ENCODE measurements at places on chromosomes 1 and 21. TPM values are rescaled to one million over a fixed set of nuclear protein-coding genes. Genes with fewer than 3 reads are reported as not detected.
A peak's percentile ranks its signal among the peaks of the same experiment; 100 is the strongest.

The PADI2 gene
- 9.2 TPM for total RNA-seq

DNA sequence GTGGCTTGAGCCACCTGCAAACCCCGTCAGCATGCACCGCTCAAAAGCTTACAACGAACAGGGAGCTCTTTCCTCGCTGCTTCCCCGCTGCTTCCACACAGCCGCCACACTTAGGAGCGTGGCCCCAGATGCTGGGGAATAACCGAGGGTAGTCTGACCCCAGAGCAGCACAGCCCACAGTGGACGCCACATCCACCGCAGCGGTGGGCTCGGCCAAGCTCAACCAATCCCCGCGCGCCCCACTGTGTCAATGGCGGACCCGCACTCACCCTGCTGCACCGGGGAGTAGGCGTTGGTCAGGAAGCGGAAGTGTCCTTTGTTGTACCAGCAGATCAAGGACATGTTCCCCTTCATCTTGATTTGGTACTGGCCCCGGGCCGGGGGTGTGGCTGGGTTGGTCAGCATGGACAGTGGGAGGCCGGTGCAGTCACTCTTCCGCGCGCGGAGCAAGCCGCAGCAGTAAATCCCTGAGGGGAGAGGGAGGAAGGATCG is 93.5 kb downstream of the PGBD5 start:
- DNase-seq = no peak

DNA sequence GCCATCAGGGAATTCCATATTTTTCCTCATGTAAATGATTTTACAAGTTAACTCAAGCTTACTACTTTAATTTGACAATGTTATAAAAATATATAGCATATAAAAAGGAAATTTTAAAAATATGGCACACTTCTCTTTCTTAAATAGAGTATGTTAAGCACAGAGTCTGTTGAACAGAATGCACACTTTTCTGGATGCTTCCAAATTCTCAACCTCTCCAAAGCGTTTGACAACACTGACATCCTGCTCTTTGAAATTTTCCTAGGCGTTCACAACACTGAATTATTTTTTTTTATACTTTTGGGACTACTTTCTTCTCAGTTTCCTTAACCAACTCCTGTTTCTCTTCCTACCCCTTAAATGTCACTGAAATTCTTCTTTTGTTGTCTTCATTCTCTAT is 117.8 kb upstream of the PLXNA2 start:
- no peak for DNase-seq

The EXOC8 gene
- total RNA-seq = 13.1 TPM

The TEDDM1 gene
- total RNA-seq = not detected

The UMODL1 gene
- total RNA-seq = not detected

DNA sequence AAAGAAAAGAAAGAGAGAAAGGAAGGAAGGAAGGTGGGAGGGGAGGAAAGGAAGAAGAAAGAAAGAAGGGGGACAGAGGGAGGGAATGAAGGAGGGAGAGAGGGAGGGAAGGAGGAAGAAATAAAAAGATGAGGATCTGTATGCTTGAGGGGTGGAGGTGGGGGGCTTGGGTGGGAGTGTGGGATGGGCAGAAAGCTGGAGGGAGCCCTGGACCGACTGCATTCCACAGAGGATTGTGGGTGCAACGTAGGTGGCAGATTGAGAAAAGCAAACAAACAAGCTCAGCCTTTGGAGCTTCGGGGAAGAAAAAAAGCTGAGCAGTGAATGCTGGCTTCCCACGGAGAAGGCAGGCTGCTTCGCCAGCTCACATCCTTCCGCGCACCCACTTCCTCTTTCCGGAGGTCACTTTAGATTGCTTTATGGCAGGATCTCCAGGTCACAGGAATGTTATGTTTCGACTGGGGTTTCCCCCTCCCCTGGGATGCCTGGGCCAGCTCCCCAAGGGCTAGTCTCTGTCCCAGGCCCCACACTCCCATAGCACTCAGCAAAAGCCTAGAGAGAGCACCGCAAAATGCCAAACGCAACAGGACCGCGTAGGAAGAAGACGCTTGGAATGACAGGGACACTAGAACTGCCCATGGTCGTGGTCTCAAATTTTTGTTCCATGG is 20.7 kb upstream of the LGALS8 start:
- no peak for DNase-seq

GRCh38 chr1:17922833-17923232 is 167.7 kb downstream of the ACTL8 start:
- no peak for DNase-seq

DNA sequence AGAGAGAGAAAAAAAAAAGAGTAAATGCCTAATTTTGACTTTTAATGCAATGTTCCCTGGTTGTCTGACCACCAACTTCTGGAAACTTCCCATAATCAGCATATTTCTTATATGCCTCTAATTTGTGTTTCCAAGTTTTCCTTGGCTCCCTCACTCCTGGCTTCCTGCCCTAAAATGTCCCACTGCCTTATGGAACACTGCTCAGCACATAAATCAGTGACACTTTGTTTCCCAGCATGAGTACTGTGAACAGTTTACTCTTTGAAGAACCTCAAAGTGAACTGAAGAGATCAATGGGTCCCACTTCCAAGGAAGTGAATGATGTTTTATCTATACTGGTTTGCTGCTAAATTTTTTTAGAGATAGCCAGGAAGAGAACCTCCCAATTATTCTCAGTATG is 271.3 kb upstream of the PRMT6 start:
- no peak for DNase-seq

GRCh38 chr1:65222340-65222940 is 74.4 kb downstream of the AK4 start:
- DNase-seq = no peak

- DNase-seq = no peak
Measured at GRCh38 chr21:39105341-39105765, 77.9 kb downstream of the PSMG1 start.

DNA sequence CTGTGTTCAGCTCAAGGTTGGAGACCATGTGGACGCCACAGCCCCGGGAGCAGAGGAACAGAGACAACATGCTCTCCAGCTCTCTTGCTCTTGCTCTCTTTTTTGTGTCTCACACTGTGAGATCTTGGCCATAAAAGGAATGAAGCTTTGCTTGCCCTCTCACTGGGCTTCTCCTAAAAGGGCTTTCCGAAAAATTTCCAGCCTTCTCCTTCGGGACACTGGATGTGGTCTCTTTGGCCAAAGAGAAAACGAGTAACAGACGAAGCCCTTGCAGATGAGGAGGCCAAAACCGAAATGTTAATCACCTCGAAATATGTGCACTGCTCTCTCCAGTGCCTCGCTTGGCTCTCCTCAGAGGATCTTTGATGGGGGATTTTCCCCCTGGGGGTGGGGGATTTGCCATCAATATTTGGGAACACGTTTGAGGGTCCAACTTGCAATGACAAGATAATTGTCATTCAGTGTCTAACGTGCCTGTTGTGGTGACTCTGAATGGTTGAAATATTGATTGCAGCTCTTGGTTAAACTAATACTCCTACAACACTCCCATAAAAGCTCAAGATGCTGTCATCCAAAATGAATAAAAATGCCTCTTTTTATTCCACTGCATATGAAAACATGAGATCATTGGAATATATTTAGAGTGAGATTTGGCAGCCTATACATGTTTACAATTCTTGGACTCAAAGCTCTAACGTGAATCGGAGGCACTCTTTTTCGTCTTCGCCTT is 68.6 kb upstream of the ANGPTL1 start:
- DNase-seq = no peak

DNA sequence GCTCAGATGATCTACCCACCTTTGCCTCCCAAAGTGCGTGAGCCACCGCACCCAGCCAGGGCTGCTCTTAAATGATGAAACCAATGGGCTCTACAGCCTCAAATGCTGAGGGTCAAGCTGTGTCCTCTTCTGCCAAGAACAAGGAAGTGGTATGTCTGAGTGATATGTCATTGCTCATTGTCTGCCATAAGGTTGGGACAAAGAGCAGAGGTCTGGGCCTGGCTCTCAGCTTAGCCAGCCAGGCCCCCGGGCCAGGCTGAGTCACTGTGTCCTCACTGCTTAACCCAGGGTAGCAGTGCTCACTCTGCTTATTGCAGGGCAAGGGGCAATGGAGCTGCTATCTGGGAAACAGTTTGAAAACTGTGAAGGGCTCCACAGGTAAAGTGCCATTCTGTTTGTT is 8.3 kb upstream of the ETS2 start:
- DNase-seq = no peak

GRCh38 chr1:153922076-153922971 is 448 bp downstream of the GATAD2B start:
- DNase-seq = peak; percentile 58

DNA sequence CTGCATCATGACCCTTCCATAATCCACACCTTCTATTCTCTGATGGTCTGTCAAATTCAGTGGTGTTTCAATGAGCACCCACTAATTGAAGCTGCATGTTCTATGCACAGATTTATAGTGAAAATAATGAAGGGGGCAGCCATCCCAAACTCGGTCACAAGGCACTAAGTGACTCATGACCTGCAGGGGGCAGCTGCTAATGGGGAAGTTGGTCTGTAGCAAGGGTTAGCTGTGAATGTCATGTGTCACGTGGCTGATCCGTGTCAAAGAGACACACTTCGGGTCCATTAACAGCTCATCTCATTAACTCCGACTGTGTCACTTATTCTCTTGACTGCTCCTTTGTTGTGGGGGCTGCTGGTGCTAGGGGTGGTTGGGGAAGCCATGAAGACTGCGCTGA is 306.6 kb downstream of the PCP4 start:
- DNase-seq = no peak

- peak; percentile 91 for DNase-seq
Measured at GRCh38 chr1:22204989-22205913, 62.4 kb upstream of the WNT4 start.

GRCh38 chr1:44685881-44686280 is 11.4 kb downstream of the ARMH1 start:
- no peak for DNase-seq

DNA sequence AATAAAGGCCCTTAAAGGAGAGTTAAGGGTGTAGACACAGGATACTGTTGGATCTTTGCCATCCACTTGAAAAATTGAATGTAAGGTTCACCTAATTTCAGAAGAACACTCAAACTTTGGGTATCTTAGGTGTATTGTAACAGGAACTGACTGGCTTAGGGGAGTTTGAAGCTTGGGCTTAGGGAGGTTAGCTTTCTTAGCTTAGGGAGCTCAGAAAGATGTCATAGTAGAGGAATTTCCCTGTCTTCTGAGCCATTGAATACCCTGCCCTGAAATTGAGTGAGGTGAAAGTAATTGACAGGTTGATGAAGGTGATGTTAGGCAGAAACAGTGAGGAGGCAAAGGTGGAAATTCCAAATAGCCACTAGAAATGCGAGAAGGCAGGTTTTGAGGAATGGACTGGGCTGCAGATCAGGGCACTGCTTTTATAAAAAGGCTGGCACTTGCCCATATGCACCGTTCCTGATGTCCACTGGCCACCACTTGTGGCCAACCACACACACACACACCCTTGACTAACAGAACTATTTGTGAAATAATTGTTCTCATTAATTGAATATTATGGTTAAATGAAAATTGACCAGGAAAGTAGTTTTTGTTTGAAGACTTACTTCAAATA is 16.5 kb downstream of the BACH1 start:
- DNase-seq = no peak

DNA sequence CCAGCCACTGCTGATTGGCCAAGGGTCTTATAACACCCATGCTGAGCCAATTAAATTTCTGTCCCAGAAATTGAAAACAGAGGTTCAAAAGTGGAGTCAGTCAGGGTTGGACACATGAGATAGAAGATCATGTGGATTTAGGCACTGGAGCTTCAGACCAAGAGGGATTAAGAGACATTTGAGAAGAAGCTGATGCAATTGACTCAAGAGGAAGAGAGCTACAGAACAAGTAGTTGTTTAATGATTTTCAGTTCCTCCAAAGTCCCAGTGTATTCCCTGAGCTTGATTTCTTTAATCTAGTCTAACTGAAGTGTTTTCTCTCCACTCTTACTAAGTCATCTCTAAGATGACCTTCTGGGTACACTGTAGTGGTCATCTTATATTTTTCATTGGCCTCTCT is 227.1 kb downstream of the DUSP10 start:
- no peak for DNase-seq

GRCh38 chr1:11703357-11704193 is 12.1 kb downstream of the DRAXIN start:
- no peak for DNase-seq

GRCh38 chr1:208219098-208219658 is 25.0 kb downstream of the PLXNA2 start:
- DNase-seq = no peak

The FGR gene
- 46.9 TPM for total RNA-seq

DNA sequence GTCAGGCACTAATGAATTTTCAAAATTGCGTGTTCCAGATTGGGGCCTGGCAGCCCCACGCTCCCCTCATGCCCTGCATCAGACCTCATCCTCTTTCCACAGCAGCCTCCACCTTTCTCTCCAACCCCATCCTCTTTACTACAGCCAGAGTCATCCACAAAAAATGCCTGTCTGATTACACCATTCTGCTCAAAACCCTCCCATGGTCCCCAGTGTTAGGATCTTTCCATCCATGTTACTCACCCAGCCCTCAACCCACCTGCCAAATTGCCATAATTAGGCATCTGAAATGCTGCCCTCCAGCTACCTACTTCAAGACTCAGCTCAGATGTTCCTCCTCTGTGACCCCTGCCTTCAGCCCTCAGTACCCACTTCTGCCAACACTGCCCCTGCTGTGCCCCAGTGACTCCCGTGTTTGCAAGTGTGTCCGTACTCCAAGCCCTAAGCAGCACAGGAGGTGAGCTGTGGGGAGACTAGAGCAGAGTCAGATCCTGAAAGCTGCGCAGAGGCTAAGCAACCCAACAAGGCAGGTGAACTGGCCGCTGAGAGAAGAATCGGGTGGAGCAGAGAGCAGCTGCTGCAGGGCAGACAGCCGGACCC is 715 bp upstream of the ARTN start:
- DNase-seq = no peak

DNA sequence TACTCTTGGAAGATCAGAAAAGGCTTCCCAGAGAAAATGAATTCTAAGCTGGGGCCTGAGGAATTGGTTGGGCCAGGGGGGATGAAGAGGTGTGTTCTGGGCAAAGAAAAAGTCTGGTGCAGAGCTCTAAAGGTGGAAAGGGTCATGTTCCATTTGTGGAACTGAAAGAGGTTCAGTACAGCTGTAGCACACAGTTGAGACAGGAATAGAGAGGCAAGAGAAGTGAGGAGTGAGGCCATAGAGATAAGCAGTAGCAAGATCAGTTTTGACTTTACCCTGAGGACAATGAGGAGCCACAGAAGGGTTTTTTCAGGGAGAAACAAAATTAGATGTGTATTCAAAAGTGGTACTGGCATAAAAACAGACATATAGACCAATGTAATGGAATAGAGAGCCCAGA is 30.3 kb upstream of the MUTYH start:
- DNase-seq = no peak

The OR2T2 gene
- not detected for total RNA-seq

- no peak for DNase-seq
Measured at GRCh38 chr1:168786476-168787330, 57.7 kb upstream of the DPT start.

All from breast epithelium (tissue), 4 donors.